ENCODE measurements at places on chromosomes 3 and 15. TPM values are rescaled to one million over a fixed set of nuclear protein-coding genes. Genes with fewer than 3 reads are reported as not detected.

Gene NEK10
- total RNA-seq, result 2.0 TPM

Gene TEX9
- 19.6 TPM for total RNA-seq

Gene PRTG
- total RNA-seq, result 2.3 TPM

Gene KNG1
- not detected for total RNA-seq

Gene FBXL22
- not detected for total RNA-seq

Gene PLA2G4D
- not detected for total RNA-seq

Gene SLC9C1
- 0.97 TPM for total RNA-seq

Gene FAM107A
- total RNA-seq, result 1.0 TPM

Gene TRH
- total RNA-seq, result not detected

Gene SLC28A1
- total RNA-seq, result not detected

Gene DNAH12
- not detected for total RNA-seq

Gene LDHAL6B
- not detected for total RNA-seq

Gene HDGFL3
- 67.1 TPM for total RNA-seq

Gene UBE2E2
- total RNA-seq, result 169 TPM

Gene DAZL
- 5.3 TPM for total RNA-seq

Gene HRH1
- 0.35 TPM for total RNA-seq

Gene RHCG
- total RNA-seq, result not detected

Gene SPSB4
- total RNA-seq, result 25.9 TPM

Gene RGMA
- total RNA-seq, result 34.2 TPM

Gene LSMEM2
- 1.5 TPM for total RNA-seq

Gene GATM
- total RNA-seq, result 21.6 TPM

Gene EBLN2
- 9.9 TPM for total RNA-seq

Gene GHSR
- not detected for total RNA-seq

Gene LTF
- 1.3 TPM for total RNA-seq

Gene GOLGA8Q
- total RNA-seq, result not detected

Gene ANAPC13
- 44.4 TPM for total RNA-seq

Gene SERINC4
- not detected for total RNA-seq

Gene MEX3B
- total RNA-seq, result 15.7 TPM

Gene HCN4
- total RNA-seq, result 10.1 TPM

Gene WDR49
- 0.08 TPM for total RNA-seq

Gene GOLGA8M
- total RNA-seq, result not detected

Gene GP5
- total RNA-seq, result 0.12 TPM

Gene NEIL1
- 9.7 TPM for total RNA-seq

Gene CMTM6
- total RNA-seq, result 123 TPM

Gene ACKR4
- total RNA-seq, result not detected

Gene GPR160
- 77.0 TPM for total RNA-seq

Gene CGGBP1
- 61.3 TPM for total RNA-seq

Gene CHRFAM7A
- total RNA-seq, result 2.5 TPM

Gene SLC35A5
- total RNA-seq, result 56.4 TPM

Gene MYH15
- 0.07 TPM for total RNA-seq
